ENCODE measurements at places on chromosomes 7 and 10.

DNA sequence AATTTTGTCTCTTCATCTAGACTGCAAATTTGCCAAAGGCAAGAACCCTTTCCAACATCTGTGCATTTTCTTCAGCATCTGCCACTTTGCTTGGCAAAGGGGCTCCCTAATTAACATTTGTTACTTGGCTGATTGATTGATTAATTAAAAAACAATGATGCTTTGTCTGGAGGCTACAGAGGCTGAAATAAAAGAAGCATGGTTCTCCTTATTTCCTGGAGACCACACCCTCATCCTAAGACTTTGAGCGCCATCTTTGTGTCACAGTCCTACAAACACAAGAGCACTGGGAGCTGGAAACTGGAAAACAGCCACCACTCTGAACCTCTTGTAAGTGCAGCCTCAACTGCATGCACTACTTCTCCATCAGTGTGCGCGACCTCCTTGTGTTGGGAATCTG lies 189.2 kb downstream of the C7orf25 start:
- DNase-seq: no peak

GRCh38 chr10:119333146-119333792 lies 125.9 kb downstream of the GRK5 start:
- DNase-seq: no peak

- DNase-seq: no peak
These were observed 290.1 kb upstream of the KIAA1217 start for GRCh38 chr10:23918839-23919238.

DNA sequence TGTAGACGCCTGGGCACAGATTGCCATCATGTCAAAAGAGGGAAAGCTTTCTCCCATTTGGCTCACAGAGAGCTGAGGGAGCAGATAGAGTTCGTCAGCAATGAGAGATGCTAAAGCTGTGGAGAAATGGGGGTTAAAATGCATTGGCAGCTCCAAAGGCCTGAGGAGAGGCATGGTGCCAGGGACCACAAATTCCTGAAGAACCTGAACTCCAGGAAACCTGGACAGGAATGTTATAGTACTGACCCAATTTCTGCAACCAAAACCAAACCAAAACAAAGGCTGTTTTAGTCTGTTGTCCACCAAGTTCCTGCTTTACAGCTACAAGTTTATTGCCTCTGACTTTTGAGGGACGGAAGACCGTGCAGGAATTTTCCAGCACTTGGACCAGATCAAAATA lies 575.7 kb downstream of the REEP3 start:
- no peak for DNase-seq

- DNase-seq: peak; percentile 94
These were observed at the start of gene HSPA12A for GRCh38 chr10:116742367-116743265. Gene HSPA12A (minus strand): TSS chr10:116742566. CDS start chr10:116742469, 97 bp downstream.

DNA sequence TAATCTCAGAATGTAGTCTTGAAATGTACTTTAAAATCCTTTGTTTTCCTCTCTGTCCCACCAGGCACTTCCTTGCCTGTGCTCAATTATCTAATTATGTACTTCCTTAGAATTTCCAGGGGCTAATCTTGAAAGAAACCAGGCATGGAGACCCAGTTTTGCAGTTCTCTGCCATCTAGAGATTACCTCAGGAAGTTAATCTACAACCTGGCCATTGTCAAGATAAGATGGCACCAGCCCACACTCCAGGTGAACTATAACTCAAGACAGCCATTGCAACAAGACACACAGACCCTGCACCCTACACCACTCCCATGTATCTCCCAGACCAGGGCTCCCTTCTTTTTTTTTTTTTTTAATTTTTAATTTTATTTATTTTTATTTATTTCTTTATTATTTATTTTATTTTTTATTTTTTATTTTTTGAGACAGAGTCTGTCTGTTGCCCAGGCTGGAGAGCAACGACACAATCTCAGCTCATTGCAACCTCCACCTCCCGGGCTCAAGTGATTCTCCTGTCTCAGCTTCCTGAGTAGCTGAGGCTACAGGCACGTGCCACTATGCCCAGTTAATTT lies 85.9 kb upstream of the TRIM24 start:
- DNase-seq: no peak

DNA sequence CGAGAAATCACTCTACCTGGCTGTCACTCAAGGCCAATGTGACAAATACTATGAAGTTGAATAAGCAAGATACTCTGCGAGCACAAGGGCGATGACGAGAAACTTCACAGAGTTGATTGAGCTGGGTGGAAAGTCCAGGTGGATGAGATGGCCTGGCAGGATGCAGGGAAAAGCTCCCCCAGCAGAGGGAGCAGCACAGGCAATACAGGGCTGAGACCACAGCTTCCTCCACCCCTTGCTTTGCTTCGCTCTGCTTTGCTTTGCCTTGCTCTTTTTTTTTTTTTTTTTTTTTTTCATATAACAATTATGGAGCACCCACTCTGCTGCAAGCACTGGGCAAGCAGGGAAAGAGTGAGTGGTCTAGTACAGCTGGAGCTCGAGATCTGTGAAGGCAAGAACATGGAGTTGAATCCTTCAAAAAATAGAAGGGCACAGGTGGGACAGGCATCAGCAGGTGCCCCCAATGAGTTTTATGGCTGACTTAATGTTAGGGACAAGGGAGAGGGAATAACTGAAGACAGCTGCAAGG lies 88.3 kb downstream of the CABCOCO1 start:
- DNase-seq: peak; percentile 81

- no peak for DNase-seq
These were observed 104.7 kb upstream of the KLF14 start for GRCh38 chr7:130838738-130839137.

GRCh38 chr10:3902809-3903410 lies 117.9 kb upstream of the KLF6 start:
- no peak for DNase-seq

DNA sequence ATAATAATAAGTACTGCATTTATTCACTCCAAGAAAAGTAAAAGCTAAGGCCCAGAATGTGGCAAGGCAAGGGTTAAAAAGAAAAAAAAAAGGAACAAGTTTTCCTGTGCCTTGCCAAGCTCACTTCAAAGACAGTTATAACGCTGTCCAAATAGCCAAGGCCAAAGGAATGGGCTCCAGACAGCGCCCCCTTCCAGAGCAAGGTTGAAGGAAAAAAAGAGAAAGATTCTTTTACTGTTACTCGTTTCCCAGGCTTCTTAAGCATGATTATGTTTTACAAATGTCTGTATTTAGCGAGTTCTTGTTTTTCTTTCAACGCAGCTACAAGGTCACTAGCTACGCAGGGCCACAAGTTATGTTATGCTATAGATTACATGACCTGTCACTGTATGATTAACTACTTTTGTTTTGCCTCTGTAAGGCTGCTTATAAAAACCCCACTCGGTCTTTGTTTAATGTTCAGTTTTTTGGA lies 9.1 kb upstream of the EIF4H start:
- no peak for DNase-seq

- DNase-seq: no peak
These were observed 15.2 kb downstream of the AP3M1 start for GRCh38 chr10:74135452-74135851.

DNA sequence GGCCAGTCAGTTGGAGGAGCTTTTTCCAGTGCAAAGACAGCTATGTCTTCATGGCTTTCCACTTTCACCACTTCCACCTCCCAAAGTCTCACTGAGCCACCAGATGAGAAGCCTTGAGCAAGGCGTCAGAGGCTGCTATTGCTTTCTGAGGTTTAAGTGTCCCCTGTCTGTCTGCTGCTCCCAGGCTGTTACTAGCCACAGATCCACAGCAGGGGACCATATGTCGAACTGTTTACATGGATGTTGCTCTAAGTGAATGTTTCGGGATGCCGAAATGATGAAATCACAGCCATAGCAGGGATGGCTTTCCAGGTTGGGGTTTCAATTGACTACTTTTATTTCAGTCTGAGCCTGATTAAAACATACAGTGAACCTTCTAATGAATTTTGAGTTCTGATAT lies 88.5 kb downstream of the AVL9 start:
- no peak for DNase-seq

GRCh38 chr7:2015251-2015871 lies 217.4 kb downstream of the MAD1L1 start:
- no peak for DNase-seq

- no peak for DNase-seq
These were observed 159.1 kb downstream of the CELF2 start for GRCh38 chr10:11176746-11177145.

DNA sequence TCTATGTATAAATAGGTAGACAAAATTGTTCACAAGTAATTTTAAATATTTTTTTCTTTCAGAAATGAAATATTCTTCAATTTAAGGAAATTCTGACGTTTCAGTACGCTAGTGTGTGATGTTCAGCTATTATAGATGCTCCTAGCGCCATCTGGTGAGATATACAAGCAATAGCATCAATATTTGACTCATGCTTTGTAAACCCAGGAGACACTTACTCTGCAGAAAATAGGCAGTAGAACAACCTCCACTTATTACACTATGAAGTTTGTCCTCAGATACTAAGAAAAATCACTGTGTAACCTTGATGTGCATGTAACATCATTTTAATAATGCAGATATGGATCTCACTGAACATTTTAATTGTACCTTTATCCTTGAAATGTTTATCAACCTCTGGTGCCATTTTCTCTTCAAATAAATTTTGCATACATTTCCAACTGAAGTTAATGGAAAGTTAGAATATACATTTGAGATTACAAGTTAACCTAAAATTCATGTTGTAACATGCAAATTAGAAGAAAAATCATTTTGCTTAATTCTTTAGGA lies 151.5 kb upstream of the FAM3C start:
- DNase-seq: peak; percentile 53

DNA sequence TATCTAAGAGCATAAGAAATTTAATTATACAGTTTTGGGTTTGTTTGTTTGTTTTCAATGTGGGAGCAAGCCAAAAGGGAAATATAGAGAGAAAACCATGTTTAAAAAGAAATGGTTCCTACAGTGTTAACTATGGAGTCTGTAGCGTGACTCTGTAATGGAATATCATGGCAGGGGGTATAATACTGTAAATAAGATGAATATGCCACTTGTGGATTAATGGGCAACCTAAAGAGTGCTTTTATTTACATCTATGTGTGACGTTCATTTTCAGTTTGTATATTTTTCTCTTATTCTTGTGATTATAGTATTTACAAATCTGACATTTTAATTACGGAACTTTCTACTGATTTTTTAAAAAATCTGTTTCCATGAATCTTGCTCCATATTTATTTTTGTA lies 95.9 kb downstream of the POLL start:
- DNase-seq: no peak

DNA sequence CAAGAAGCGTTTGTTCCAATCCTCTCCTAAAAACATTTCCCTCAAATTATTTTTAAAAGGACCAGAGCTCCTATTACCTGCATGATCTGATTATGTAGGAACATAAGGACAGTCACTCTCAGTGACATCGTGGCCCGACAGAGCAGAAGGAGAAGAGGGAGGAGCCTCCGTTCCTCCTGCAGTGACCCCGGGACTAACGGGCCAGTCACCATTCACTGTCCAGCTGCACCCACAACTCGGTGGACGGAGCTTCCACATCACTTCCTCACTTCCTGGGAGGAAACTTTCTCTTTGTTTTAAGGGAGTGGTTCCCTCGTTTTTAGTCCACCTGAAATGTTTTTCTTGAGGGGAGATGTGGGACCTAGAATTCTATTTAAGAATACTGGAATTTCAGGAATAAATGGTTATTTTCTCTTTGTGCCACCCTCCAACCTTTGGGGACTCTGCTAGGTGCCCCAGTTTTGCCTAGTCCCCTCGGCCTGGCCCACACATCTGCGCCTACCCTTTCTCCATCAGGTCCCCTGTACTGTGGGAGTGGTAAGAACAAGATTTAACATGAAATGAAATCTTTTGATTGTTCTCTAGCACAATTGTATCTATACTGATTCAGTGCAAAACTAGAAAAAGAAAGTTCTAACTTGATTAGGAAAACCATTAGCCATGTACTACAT lies 173.5 kb upstream of the RNF32 start:
- DNase-seq: no peak

- DNase-seq: no peak
These were observed 53.0 kb upstream of the SEPHS1 start for GRCh38 chr10:13401142-13401541.

- DNase-seq: no peak
These were observed 33.0 kb downstream of the ORC5 start for GRCh38 chr7:104174798-104175197.

GRCh38 chr7:41994746-41995110 lies 242.3 kb downstream of the GLI3 start:
- no peak for DNase-seq

GRCh38 chr7:93238748-93239147 lies 6.6 kb downstream of the VPS50 start:
- DNase-seq: no peak

DNA sequence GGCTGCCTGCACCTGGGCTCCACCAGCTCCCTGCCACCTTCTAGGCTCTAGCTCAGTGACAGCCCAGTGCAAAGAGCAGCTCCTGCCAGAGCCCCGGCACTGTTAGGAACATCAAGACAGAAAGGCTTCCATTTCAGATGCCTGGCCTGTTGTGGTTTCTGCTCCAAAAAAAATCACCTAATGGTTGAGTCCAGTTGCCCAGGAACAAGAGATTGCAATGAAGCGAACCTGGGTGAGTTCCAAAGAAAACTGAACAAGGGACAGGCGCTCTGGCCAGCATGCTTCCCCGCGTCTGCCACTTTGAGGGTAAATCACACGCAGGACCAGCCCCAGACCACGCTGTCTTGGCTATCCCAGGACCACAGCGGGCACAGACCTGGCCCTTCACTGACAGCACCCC lies 47.0 kb upstream of the RASGEF1A start:
- no peak for DNase-seq

- DNase-seq: no peak
These were observed 50.3 kb upstream of the LAMB1 start for GRCh38 chr7:108053250-108053649.

GRCh38 chr7:35036361-35037171 lies 719 bp downstream of the DPY19L1 start:
- DNase-seq: peak; percentile 34

GRCh38 chr10:47261121-47261520 lies 38.9 kb upstream of the GDF10 start:
- no peak for DNase-seq

DNA sequence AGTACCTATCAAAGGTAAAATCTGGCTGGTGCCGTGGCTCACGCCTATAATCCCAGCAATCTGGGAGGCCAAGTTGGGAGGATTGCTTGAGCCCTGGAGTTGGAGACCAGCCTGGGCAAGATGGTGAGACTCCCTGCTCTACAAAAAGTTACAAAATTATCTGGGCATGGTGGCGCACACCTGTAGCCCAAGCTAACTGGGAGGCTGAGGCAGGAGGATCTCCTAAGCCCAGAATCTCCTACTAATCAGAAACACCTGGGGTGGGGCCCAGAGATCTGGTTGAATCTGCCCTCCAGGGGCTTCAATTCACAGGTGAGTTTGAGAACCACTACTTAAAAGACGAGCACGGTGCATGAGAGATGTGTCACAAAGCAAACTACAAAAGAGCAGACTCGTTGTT lies 2.4 kb downstream of the PLA2G12B start:
- DNase-seq: no peak

DNA sequence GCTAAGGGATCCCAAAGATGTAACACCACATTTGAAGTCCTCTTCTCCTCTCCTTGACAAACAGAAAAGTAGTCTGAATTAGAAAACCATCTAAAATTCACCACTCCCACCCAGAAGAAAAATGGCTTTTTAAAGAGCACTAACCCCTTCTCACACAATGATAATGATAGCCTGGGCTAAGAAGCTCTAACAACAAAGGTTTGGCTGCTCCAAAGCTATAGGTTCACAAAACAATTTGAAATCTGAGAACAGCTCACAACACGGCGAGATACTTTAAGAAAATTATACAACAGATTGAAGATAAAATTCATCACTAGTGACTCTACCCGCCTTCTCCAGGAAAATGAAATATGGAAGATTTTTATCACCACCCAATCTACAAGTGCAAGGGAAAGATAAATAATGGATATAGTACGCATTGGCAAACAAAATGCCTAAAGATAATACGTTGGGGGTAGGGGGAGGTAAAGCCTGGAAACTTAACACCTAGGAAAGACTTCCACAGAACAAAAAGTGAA lies 7.4 kb downstream of the ITGB1 start:
- no peak for DNase-seq

Measured in HEK293T (cell line).